ENCODE measurements at places on chromosomes 7 and 10.

DNA sequence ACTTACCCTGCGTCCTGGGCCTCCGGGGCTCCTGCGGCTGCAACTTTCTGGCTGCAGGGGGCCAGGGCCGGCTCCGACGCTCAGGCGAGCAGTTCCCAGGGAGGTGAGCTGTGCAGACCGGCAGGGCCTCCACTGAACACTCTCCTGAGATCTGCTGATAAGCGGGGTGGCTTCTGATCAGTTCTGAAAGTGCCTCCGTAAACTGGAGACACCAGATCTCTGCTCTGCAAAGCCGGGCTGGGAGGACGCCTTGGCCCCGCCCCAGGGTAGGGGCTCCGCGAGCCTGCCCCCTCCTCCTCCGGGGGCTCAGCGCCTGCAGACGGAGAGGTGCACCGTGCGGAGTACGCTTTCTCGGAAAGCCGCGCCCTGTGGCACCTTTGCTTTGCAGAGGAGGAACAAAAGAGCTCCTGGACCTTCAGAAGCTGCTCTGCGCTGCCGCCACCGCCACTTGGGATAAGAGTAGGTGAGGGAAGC lies 141.3 kb upstream of the VKORC1L1 start:
- DNase-seq = no peak

GRCh38 chr10:9800571-9800970 lies 1217.1 kb upstream of the CELF2 start:
- DNase-seq = no peak

DNA sequence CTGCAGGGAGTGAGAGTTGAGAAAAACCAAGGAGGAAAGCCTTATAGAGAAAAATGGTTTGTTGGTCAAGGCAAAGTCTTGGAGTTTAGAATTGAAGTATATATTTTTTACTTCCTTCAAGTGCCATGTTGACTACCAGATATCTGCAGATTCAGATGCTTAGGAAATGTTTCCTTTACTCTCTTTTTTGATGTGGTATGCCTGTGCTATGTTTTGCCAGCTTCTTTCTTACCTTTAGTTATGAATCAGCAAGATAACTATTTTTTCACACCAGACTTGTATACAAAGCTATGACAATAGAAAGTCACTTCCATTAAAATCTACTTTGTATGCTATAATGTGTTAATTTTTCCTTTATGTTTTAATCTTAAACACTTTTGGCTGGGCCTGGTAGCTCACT lies 3.6 kb downstream of the R3HCC1L start:
- no peak for DNase-seq

DNA sequence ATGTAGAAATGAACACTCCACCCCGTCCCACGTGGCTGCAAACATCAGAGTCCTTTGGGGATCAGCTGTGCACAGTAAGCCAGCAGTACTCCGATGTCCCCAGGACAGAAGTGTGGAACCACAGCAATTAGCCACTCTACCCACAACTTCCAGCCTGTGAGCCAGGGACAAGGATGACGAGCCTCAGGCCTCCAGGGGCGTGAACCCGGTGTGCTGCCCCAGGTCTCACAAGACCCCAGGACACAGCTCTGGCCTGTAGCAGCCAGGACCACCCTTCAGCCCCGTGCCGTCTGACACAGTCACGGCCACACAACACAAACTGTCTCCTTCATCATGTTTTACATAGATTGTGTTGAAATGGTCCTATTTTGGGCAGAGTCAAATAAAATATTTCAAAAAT lies 113.0 kb upstream of the DIP2C start:
- DNase-seq = no peak

GRCh38 chr10:127198721-127199120 lies 2.3 kb upstream of the INSYN2A start:
- DNase-seq = no peak

DNA sequence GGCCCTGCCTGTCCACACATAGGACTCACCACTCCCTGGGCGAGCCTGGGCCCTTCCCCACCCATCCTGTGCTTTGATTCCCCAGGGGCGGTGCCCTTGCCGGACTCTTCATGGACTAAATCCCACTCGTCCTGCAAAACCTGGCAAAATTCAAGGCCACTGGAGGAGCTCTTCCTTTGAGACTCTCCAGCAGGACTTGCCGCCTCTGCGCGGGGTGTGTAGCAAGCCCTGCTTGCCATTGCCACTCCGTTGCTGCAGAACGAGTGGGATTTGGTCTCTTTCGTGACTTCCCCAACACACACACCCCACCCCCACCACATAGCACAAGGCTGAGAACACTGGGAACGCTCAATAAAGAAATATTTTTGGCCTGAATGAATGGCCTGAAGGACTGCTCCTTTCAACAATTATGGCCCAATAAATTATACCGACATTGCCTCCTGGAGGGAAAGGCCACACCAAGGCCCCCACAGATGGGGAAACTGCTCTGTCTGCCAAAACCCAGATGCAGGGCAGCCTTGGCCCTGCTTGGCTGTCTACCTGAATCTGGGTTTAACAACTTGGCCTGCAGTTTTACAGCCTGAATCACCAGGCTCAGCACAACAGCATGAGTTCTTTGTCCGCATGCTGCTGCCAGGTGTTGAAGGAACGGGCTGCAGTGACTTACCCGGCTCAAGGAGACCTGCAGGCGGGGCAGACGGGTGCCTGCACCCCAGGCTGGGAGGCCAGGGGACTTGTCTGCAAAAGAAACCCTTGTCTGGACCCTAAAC lies 72.8 kb upstream of the KAT6B start:
- DNase-seq = no peak

DNA sequence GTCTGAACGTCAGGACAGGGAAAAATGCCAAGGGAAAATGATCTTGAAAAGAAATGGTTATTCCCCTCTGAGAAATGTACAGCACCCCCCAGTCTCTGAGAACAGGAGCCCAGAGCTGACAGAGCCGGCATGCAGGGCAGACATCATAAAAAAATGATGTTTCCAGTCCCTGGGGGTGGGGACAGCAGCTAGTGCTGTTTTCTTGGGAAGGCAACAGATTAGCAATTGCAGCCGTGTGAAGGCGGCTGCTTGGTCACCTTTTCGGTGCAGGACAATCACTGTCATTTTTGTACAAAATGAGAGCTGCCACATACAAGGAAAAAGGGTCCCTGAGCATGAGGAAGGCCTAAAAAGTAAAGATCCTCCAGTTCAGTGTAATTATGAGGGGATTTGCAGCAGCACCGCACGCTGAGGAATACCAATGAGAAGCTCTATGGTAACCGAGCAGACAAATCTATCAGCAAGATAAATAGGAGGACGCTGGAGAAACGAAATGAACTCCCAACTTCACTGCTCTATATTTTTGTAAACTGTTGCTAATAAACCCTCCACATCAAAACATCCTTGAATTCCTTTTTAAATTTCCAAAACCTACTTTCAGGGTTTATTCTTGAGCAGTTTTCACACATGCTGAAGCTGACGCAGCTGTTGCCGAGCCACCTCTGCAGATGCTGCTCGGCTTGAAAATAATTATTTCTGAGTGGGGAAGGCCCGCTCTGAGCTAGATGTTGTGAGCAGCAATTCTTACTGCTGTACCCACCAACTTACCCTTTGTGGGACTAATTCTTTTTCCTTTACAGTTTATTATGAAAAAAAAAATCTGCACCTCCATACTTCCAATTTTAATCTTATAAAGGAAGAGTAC lies 98.2 kb upstream of the NEBL start:
- no peak for DNase-seq

All from GM12891 (cell line).